ENCODE measurements at places on chromosomes 12 and 14.
A peak's percentile ranks its signal among the peaks of the same experiment; 100 is the strongest.

DNA sequence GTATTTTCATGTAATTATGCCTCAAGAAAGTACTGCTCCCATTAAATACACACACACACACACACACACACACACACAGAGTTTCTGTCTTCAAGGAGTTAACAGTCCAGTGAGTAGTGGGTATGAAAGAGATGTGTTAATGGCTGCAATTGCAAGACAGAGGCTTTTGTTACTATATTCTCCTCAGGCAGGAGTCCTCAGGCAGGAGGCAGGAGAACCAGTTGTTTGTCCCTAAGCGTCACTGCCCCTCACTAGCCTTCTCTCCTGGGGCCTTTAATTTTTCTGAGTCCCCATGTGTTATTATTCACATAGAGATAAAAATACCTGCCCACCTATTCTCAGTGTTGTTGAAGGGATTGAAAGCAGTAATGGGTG lies 31.2 kb downstream of the DAD1 start:
- no peak for DNase-seq

- no peak for DNase-seq
These were observed 39.8 kb upstream of the HMGA2 start for GRCh38 chr12:65784289-65785015.

DNA sequence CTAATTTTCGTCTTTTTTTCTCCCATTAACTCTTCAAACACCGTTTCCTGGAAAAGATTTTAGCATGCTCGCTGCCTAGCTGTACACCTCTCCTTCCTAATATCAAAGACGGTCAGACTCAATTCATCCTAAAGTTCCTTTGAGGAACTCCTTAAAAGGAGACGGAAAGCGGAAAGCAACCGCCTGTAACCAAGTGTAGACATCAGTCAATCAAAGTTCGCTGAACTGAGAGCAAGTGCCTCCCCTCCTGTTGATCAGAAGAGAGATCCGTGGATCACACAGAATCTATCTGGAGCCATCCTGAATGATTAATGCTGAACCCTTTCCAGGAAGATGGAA lies 412 bp upstream of the TEP1 start:
- DNase-seq = peak; percentile 16

DNA sequence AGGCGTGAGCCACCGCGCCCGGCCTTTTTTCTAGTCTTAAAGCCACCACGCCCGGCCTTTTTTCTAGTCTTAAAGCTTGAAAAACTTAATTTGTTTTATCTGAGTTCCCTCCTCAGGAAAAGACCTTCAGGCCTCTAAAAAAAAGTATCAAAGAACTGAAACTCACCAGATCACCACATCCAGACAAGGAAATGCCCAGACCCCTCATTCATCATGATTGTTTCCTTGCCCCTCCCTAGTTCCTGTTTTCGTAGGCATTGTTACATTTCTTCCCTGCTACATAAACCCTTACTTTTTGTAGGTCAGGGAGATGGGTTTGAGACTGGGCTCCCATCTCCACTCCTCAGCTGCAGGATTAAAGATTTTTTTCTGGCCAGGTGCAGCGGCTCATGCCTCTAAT lies 21.1 kb upstream of the VWF start:
- DNase-seq = no peak

- peak; percentile 6 for DNase-seq
These were observed 40.1 kb upstream of the EVL start for GRCh38 chr14:100025111-100025510.

DNA sequence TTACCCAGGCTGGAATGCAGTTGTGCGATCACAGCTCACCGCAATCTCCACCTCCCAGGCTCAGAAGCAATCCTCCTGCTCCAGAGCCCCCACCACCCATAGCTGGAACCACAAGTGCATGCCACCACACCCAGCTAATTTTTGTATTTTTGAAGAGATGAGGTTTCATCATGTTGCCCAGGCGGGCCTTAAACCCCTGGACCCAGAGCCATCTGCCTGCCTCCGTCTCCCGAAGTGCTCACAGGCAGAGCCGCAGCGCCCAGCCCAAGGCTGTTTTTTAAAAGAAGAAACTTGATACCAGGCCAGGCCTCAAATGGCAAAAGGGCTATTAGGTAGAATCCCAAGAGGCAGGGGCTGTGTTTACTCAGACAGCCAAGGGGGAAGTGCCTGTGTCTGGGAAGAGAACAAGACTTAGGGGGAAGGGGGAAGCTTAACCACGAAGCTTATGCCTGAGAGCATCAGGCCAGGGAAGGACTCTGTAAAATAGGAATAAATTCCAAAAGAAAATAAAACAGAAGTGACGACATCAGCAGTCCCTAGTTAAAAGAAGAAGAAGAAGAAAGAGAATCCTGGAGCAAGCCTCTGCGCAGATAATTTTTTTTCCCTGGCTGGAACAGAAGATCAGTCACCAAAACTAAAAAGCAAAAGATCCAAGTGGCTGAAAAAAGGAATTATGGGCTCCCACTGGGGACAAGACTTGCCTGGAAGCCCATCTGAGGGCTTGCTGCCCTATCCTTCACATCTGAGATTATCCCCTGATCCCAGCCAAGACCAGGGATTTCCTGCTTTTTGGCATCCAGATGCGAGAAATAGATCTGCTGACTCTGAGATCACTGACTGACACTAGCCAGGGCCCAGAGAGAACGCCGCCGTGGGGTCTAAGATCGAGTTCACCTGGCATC lies 170.5 kb downstream of the NDUFA12 start:
- DNase-seq = no peak

DNA sequence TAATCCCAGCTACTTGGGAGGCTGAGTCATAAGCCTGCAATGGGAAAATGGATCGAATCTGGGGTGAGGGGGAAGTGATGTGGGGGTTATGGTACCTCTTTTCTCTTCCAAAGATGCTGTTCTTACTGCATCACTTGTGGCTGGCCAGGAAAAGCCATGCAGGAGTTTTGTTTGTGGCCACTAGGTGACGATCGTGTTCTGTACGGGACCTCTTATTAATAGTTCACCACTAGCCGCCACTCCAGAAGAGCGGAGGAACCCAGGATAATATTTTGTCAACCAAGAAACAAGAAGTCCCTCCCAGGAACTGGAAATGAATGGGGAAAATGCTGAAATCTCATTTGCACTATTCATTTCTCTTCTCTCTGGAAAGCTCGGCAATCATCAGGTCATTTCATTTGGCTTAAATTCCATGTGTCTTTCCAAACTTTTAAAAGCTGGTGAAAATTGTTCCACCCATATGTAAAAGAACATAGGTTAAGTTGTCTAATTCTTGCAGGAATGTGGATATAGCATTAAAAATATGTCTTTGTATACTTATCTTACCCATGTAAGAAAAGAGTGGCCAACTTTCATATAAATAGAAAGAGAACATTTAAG lies 8.9 kb downstream of the GPR65 start:
- DNase-seq = no peak

- no peak for DNase-seq
These were observed 38.3 kb downstream of the SSPN start for GRCh38 chr12:26233631-26234030.

DNA sequence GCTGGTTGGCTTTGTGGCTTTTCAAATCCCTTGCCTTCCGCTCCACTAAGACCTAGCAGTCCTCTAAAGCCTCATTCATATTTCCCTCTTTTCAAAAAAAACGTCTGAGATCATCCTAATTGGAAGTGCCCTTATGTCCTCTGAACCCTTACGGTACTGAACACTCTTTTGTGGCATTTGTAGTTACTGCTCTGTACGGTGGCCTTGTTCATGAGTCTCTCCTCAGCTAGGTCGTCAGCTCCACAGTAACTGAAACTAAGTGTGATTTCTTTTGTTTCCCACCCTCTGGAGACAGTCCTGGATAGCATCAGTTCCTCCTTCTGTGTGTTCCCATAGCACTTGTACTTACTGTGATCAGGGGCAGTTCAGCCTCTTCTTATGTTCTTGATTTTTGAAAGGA lies 49.7 kb downstream of the DAAM1 start:
- DNase-seq = no peak

GRCh38 chr12:98410356-98410755 lies 105.0 kb upstream of the TMPO start:
- no peak for DNase-seq

GRCh38 chr12:92226071-92226661 lies 80.5 kb upstream of the BTG1 start:
- no peak for DNase-seq

DNA sequence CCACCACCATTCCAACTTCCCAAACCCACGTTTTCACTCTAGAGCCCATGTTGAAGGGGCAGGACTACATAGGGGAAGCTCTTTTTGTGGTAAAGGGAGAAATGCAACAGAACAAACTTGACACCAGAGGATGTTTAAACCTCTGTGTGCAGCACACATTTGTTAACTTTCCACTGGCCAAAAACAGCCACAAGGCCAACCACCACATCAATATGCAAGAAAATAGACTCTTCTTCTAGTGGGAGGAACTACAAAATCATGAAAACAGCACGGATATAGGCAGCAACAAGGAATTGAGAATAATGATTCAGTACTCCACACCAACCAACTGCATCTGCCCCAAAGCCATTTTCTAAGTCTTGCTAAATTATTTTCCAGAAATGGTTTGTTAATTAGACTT lies 66.3 kb upstream of the CEP83 start:
- no peak for DNase-seq

- no peak for DNase-seq
These were observed 2.2 kb downstream of the SERPINA9 start for GRCh38 chr14:94473666-94474410.

GRCh38 chr14:54025661-54026060 lies 69.0 kb upstream of the BMP4 start:
- DNase-seq = no peak

DNA sequence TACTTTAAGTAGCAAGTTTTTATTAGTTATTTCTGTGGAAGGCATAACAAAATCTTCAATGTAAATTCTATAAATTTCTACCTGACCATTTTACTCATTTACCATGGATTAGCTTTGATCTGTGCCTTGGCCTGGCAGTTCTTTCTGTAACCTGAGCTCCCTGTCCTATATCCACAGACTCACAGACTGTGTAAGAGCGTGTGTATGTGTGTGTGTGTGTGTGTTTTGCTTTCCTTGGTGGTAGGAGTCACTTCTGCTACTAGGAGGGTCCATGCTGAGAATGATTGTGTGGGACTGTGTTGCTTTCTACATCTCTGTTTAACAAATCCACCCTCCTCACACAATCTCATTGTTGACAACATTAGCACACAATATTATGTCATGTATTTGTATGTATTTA lies 221.2 kb upstream of the PELI2 start:
- no peak for DNase-seq

DNA sequence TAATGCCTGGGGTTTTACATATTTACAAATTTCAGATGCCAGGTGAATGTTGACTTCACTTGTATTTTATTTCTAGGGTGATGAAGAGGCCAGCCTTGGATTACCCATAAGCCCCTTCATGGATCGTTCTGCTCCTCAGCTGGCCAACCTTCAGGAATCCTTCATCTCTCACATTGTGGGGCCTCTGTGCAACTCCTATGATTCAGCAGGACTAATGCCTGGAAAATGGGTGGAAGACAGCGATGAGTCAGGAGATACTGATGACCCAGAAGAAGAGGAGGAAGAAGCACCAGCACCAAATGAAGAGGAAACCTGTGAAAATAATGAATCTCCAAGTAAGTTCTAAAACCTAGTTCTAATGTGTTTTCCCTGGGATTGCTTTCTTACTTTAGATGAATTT lies 41.3 kb upstream of the SLCO1C1 start:
- no peak for DNase-seq

GRCh38 chr12:80293347-80293746 lies 150.7 kb upstream of the PTPRQ start:
- no peak for DNase-seq

DNA sequence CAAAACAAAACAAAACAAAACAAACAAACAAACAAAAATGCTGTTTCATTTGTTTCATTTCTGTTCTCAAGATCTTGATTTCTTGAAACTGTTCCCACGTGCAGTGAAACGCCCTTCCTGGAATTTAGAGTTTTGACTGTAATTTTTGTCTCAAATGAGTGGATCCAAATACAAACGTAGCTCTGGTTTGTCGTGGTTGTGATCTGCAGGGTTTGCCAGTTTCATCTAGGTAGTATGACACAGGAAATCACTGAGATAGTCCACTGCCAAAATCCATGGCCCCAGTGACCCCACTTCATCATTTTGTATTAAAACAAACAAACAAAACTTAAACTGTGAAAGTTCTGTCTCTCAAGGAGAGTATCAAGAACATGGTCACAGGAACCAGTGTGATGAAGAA lies 838.6 kb downstream of the BCL11B start:
- DNase-seq = no peak
